Heart left ventricle (tissue), 16 donors: ENCODE measurements at places on chromosomes 13 and 19. TPM values are rescaled to one million over a fixed set of nuclear protein-coding genes. Genes with fewer than 3 reads are reported as not detected.

NXNL1 gene
- polyA plus RNA-seq, result not detected

C1QTNF9 gene
- 4.3 TPM for polyA plus RNA-seq

SHANK1 gene
- polyA plus RNA-seq, result 0.03 TPM

MISP gene
- 0.06 TPM for polyA plus RNA-seq

CPT1C gene
- polyA plus RNA-seq, result 3.1 TPM
